ENCODE measurements at places on chromosomes 1 and 21. TPM values are rescaled to one million over a fixed set of nuclear protein-coding genes. Genes with fewer than 3 reads are reported as not detected.

The MORN1 gene
- total RNA-seq = 5.7 TPM

The CD1E gene
- not detected for total RNA-seq

The FMO1 gene
- not detected for total RNA-seq

The MAN1C1 gene
- total RNA-seq = 0.20 TPM

The RGS8 gene
- total RNA-seq = not detected

The ECM1 gene
- 2.1 TPM for total RNA-seq

The LAMB3 gene
- total RNA-seq = 20.5 TPM

The CFHR2 gene
- total RNA-seq = not detected

The SLAMF8 gene
- total RNA-seq = not detected

The CA6 gene
- not detected for total RNA-seq

The DNTTIP2 gene
- total RNA-seq = 37.2 TPM

The TFF2 gene
- total RNA-seq = not detected

The TRIM62 gene
- 2.4 TPM for total RNA-seq

Measured in A549 treated with CORT108297 at 1 μM for 4 hours (cell line).